ENCODE measurements at places on chromosomes 2 and 18. TPM values are rescaled to one million over a fixed set of nuclear protein-coding genes. Genes with fewer than 3 reads are reported as not detected.

Gene HOXD8
- not detected for total RNA-seq

Gene OSR1
- not detected for total RNA-seq

Gene VWA3B
- total RNA-seq: not detected

Gene KLHL30
- total RNA-seq: 0.06 TPM

Gene CFAP65
- total RNA-seq: 0.22 TPM

Gene AQP4
- total RNA-seq: 0.09 TPM

Gene SCYGR4
- not detected for total RNA-seq

Gene C2orf78
- total RNA-seq: 0.06 TPM

Gene NDUFB3
- 50.1 TPM for total RNA-seq

Gene C2orf68
- 47.6 TPM for total RNA-seq

Gene FAM117B
- 17.5 TPM for total RNA-seq

Gene HNMT
- total RNA-seq: 0.84 TPM

Gene M1AP
- total RNA-seq: 3.7 TPM

Gene ALPG
- not detected for total RNA-seq

Gene NAGK
- total RNA-seq: 18.4 TPM

Gene PRKAG3
- not detected for total RNA-seq

Gene SLC23A3
- total RNA-seq: 1.4 TPM

Gene IAH1
- 45.6 TPM for total RNA-seq

Gene GNLY
- not detected for total RNA-seq

Gene CYS1
- total RNA-seq: 0.56 TPM

Gene COLEC12
- total RNA-seq: 2.0 TPM

Gene CRACDL
- total RNA-seq: 0.07 TPM

Gene MALL
- 1.4 TPM for total RNA-seq

Gene QPCT
- 0.19 TPM for total RNA-seq

Gene SNORC
- total RNA-seq: 2.6 TPM

Gene FABP1
- total RNA-seq: not detected

Gene RNF144A
- 29.0 TPM for total RNA-seq

Gene TCF23
- total RNA-seq: 0.03 TPM

Gene ZNF519
- total RNA-seq: 46.6 TPM

Gene TMEM163
- 0.95 TPM for total RNA-seq

Gene IL1R2
- total RNA-seq: not detected

Gene LHCGR
- not detected for total RNA-seq
